Activated T-helper 2 cell treated with anti-CD3 and anti-CD28 coated beads, Interferon-gamma antibody, Interleukin-2, Interleukin-4, amounts not matched to agents 10 μg/mL and 5 μg/mL and 100 μg/mL, durations not matched to agents 14 hours and 24 hours and 36 hours (primary cell): ENCODE measurements at places on chromosomes 12 and 14.

DNA sequence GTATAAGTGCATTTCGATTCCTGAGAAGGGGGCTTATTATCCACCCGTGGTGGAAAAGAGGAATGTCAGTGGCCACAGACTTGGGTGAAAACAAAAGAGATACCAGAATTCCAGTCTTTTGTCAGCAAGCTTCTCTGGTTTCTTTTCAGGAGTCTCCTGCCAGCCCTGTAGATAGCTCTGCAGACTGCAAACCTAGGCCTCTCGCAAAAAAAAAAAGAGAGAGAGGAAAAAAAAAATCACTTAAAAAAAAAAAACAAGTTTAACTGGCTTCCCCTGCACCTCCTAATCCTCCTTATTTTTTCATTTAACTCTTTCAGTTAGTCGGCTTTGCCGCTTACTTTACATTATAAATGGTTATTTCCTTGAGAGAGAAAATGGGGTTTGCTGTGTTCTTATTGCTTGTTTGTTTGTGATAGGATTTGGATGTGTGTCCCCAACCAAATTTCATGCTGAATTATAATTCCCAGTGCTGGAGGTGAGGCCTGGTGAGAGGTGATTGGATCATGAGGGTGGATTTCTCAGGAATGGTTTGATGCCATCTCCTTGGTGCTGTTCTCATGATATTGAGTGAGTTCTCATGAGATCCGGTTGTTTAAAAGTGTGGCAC lies 170.0 kb downstream of the BCL11B start:
- DNase-seq = no peak
- H3K4me3 ChIP-seq = no peak overlapping the region
- H3K27me3 ChIP-seq = no peaks in the 10 kb centered on the region
- H3K27ac ChIP-seq = no peak overlapping the region

DNA sequence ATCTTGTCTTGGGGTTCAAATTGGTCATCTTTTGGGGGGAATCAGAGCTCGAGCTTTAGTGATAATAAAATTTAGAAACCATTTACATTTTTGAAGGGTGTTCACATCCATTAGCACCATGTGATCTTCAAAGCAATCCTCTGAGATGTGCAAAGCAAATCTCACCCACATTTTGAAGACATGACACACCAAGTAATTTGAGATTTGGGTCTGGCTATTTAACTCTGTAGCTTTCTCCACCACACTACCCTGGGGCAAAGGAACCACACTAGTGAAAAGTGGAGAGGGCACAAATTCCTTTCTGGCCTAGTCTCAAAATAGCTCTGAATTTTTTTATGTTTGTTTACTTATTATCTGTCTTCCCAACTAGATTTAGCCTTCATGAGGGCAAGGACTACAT lies 46.6 kb upstream of the TMEM233 start:
- H3K4me1 ChIP-seq = no peaks in the 10 kb centered on the region
- no peaks in the 10 kb centered on the region for H3K36me3 ChIP-seq
- no peak overlapping the region for H3K4me3 ChIP-seq

- no peak overlapping the region for H3K27ac ChIP-seq
- peaks cover 43% of the 10 kb centered on the region for H3K4me1 ChIP-seq
- H3K36me3 ChIP-seq = peaks cover 25% of the 10 kb centered on the region
- no peak overlapping the region for H3K4me3 ChIP-seq
- H3K27me3 ChIP-seq = peaks cover 4% of the 10 kb centered on the region
Observed at GRCh38 chr14:50099335-50099734, 17.0 kb downstream of the VCPKMT start.

DNA sequence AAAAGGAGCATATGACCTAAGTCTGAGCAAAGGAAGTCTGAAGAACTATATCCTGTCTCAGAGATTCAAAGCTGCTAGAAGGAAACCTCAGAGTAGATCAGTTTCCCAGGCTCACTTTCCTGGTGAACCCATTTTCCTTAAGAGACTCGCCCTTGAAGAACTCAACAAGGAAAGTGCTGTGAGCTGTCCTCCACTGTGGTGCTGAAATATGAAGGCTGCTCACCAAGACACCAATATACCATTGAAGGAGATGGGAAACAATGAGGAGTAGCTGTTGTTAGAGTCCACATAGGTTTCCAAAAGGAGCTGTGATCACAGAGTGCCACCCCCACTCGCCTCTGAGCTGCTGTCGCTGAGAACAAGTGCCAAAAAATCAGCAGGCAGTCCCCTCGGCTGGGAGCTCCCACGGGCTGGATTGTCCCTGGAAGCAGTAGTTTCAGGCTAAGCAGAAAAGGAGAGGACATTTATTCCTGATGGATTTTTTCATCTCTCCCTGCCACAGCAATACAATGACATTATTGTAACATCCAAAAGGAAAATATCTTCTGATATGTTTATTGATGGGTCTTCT lies 282.1 kb downstream of the RPS29 start:
- no peak overlapping the region for H3K27ac ChIP-seq
- H3K27me3 ChIP-seq = no peaks in the 10 kb centered on the region
- no peaks in the 10 kb centered on the region for H3K36me3 ChIP-seq
